ENCODE measurements at places on chromosomes 12 and 14. TPM values are rescaled to one million over a fixed set of nuclear protein-coding genes. Genes with fewer than 3 reads are reported as not detected.
A peak's percentile ranks its signal among the peaks of the same experiment; 100 is the strongest.

DNA sequence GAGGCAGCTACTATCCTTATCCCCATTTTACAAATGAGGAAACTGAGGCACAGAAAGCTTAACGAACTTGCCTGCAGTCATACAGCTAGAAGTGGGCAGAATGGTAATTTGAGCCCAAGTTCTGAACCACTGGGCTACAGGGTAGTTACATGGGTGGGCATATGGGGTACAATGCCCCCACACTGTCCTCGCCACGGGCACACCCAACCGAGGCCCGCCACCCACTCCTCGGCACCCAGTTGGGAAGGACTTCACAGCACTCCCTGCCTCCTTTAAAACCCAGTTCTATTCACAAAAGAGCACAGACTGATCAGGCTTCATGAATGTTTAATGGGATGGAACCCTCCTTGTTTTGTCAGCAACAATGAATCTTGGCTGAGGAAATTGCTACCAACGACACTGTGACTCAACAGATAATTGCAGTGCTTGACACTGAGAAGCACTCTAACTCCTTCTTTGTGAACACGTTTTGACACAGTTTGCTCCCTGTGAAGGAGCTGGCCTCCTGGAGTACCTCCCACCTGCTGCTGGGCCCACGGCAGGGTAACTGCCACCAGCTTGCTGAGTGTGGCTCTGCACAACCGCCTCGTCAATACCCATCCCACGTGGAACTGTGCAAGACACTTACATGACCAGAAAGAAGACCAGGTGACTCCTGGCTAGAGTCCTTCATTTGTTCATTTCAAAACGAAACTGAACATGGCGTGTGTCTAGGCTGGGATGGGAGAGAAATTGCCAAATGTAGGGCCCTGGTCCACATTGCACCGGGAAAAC, 63.5 kb downstream of the CLMN start:
- DNase-seq: peak; percentile 69

GALNT4 gene
- 48.7 TPM for polyA plus RNA-seq

GRCh38 chr14:69652942-69653684, 41.7 kb downstream of the SUSD6 start:
- no peak for DNase-seq

- DNase-seq: no peak
Measured at GRCh38 chr14:73807457-73807856, 44.2 kb upstream of the PTGR2 start.

RNASE13 gene
- polyA plus RNA-seq: 0.09 TPM

GRCh38 chr14:68977718-68978171, 1.4 kb downstream of the ACTN1 start:
- DNase-seq: peak; percentile 69

GRCh38 chr14:39875028-39875427, 442.8 kb upstream of the FBXO33 start:
- no peak for DNase-seq

GRCh38 chr12:9079082-9079481, 36.6 kb downstream of the A2M start:
- no peak for DNase-seq

PDZRN4 gene
- 3.2 TPM for polyA plus RNA-seq

- no peak for DNase-seq
Measured at GRCh38 chr12:96197503-96198272, 3.5 kb downstream of the ELK3 start.

DBX2 gene
- polyA plus RNA-seq: 0.01 TPM

DNA sequence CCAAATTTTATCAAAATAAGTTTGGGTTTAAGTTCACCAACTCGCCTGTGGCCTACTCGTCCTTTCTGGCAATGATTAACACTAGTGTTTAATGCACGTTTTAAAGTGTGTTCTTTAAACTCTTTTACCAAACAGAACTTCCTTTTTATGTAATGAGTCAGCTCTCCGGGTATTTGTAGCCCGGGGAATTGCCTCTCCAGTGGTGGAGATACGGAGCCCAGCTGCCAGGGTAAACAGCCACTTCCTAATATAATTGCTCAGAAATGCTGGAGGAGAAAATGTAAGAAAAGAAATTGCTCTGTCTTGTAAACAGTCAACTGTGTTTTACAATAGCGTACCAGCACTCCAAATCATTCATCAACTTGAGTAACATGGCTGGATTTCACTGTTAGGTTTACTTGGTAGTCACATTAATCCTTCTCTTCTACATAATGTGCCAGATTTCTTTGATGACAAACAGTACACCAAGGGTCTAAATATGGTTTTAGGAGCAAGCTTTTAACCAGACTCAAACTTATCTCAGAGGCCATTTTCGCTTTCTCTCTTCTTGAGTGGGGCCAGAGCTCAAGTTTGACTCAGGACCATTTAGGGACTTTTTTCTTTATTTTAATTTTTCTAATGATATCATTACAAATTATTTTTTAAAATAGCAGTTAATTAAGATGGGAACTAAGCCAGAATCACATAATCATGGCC, 101.2 kb upstream of the SLC38A2 start:
- peak; percentile 48 for DNase-seq

DNA sequence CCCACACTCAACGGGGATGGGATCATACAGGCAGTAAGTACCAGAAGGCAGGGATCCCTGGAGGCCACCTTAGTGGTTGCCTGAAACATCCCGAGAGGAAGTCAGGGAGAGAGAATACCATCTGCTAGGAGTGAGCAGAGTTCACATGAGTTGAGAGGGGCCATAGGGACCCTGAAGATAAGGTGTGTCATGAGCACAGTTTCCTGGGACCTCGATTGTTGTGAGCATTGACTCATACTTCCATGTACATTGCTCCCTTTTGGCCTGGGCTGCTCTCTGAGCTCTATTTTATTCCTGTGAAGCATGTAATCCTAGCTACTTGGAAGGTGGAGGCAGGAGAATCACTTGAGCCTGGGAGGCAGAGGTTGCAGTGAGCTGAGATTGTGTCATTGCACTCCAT, 120.5 kb downstream of the TBC1D30 start:
- DNase-seq: peak; percentile 77

TBC1D30 gene
- polyA plus RNA-seq: 14.3 TPM

DNA sequence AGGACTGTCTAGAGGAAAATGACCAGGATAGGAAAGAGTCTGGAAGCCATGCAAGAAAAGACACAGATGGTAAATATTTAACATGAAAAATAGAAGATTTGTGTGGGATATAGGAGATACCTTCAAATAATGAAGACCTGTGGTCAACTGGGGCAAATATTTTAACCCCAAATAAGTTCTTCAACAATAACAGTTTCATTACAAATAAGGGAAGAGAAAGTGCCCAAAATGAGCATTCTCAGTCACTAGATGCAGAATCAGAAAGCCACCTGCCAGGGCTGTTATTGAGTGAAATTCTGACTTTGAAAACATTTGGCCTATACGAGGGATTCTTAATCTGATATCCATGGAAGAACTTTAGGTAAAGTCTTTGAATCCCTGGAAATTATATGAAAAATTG, 231.2 kb upstream of the PLEKHG7 start:
- no peak for DNase-seq

RPL6 gene
- polyA plus RNA-seq: 2,028 TPM

NID2 gene
- 21.1 TPM for polyA plus RNA-seq

- no peak for DNase-seq
Measured at GRCh38 chr12:80556566-80556965, 112.5 kb downstream of the PTPRQ start.

DNA sequence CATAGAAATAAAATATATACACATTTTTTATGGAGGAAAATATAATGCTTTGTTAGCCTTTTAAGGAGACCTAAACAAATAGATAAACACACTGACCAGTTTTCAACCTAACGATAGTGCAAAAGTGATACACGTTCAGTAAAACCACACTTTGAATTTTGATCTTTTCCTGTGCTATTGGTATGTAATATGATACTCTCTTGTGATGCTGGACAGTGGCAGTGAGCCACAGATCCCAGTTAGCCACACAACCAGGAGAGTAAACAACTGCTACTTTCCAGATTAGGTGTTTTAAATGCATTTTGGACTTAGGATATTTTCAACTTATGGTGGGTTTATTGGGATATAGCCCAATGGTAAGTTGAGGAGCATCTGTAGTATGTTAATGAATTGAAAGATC, 243.1 kb downstream of the ERC1 start:
- no peak for DNase-seq

DNA sequence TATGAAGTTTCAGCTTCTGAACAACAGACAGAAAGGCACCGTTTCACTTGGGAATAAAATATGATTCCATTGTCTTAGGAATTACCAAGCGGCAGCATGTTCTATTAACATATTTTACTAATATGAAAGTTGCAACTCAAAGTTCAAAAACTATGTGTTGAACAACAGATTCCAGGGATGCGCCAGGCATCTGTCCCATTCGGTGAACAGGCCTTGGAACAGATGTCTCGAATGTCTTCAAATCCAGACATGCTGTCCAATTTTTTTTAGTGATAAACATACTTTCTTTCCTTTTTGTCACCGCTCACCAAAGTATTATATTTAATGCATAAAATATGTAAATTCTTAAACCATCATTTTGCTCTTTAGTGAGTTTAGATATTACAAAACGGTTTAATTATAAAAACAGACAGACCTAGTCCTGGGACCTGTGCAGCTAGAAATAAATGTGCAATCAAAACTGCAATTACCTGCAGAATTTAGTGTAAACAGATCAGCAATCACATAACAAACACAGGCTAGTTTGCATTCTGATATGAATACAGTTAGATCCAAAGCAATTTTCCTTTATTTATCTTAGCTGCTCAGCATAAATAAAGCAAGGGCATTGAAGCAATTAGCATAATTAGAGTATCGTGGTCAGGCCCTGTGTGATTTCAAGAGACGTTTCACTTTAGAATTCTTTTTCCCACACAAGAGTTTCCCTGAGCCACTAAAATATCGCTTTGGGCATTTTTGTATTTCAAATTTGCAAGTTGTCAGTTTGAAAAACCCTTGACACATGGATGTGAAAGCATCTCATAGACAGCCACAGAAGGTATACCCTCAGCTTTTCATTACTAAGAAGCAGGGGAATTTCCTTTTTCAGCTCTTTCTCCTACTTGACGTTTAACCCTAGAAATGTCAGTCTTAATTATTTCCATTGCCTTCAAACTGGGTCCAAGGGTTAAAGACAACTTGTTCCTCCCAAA, 420.8 kb downstream of the EGLN3 start:
- no peak for DNase-seq

- DNase-seq: no peak
Measured at GRCh38 chr12:116153983-116154382, 123.5 kb downstream of the MED13L start.

- no peak for DNase-seq
Measured at GRCh38 chr14:89432226-89432625, 15.2 kb upstream of the FOXN3 start.

DNA sequence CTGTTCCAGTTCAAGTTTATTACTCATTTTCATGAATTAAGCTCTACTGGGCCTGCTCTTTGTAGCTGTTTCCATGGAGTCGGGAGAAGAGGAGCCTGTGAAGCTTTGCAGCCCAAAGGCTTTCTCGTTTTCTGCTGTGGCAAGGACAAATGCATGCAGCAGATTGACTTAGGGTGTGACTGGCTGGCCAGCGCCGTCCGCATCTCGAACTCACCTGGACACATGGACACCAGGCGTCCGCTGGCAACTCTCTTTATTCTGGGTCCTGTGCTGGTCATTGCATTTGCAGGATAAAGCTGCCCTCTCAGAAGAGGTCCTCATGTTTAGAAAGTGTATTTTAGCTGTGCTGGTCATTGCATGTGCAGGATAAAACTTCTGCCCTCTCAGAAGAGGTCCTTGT, 350.4 kb downstream of the TMEM121 start:
- no peak for DNase-seq

GRCh38 chr14:43361751-43362150, 1145.3 kb downstream of the FSCB start:
- DNase-seq: no peak

DNA sequence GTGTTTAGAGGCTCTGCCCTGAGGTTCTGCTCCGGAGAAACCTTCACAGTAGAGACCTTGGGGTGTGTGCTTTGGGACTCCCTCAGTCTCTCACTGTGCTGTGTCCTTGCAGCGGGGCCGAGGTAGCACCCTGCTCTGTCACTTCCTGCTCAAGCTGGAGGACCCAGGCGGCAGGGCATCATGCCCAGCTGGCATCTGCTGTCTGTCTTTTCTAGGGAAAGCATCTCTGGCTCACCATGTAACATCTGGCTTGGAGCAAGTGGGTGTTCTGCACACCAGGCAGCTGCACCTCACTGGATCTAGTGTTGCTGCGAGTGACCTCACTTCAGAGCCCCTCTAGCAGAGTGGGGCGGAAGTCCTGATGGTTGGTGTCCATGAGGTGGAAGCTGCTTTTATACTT, 124.5 kb downstream of the ESRRB start:
- DNase-seq: no peak

DNA sequence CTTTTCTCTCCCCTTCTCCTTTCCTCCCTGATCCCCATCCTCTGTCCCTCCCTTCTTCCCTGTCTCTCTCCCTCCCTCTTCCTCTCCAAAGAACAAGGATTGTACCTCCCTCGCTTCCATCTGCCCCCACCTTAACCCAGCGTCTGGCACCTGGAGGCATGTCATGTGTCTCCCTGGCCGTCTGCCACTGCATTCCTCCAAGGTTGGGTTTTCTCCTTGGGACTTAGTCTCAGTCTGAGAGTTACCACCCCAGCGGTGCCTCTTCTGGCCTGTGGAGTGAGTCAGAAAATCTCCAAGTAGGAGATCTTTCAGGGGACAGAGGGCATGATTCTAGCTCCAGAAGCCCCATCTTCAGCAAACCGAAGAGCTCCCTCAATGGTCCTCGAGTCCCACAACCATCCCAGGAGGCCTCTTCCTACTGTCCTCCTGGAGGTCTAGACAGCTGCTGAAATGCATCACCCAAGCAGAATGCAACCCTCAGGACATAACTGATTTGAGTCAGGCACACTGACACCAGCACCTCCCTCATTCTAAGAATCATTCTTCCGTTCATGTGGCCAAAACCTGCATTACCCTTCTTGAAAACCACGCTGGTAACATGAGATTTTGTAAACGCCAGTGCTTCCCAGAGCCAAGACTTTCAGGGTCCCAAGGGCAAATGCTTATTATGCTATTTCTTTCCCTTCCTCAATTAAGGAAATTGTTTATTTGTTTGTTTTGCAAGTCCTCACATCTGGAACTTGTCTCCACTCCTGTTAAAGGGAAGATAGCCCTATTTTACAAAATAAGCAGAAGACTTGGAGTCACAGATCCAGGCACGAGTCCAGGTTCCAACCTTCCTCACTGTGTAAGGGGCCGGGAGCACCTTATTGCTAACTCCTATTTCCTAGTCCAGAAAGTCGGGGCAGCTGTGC, 463.2 kb downstream of the BCL11B start:
- DNase-seq: no peak

TC2N gene
- polyA plus RNA-seq: 24.6 TPM

TNFAIP2 gene
- 21.0 TPM for polyA plus RNA-seq

PCNX4 gene
- polyA plus RNA-seq: 48.4 TPM

DNA sequence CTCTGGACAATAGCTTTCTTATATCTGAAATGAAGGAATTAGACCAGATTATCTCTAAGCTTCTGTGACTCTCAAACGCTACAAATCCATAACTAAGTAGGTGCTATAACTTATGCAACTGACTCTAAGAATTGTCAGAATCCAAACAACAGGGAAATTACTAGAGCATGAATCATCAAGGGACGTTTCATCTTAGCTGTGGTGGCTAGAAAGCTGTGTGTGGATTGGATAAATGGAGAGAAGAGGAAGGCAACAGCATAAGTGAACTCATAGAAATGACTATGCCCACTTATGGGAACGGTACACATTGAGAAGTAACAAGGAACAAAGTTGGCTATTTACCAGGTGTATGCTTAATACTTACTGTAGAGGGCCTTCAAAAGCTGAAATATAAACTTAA, 96.0 kb upstream of the NEDD1 start:
- DNase-seq: no peak

GPR162 gene
- 7.9 TPM for polyA plus RNA-seq

OVCH1 gene
- 0.28 TPM for polyA plus RNA-seq

AKAP3 gene
- 2.4 TPM for polyA plus RNA-seq

Measured in large intestine (tissue), 12 donors.